ENCODE measurements at places on chromosomes 12 and 14. TPM values are rescaled to one million over a fixed set of nuclear protein-coding genes. Genes with fewer than 3 reads are reported as not detected.

GRCh38 chr12:120902846-120903411 lies 1.2 kb downstream of the SPPL3 start:
- DNase-seq: peak; percentile 39

- DNase-seq: no peak
Observed at GRCh38 chr12:131458048-131458374, 252.9 kb upstream of the SFSWAP start.

The WSCD2 gene
- 1.1 TPM for polyA plus RNA-seq

- DNase-seq: no peak
Observed at GRCh38 chr14:54554401-54554800, 12.5 kb upstream of the SAMD4A start.

- DNase-seq: no peak
Observed at GRCh38 chr14:68666899-68667298, 126.0 kb downstream of the ZFP36L1 start.

GRCh38 chr12:91133871-91134270 lies 22.6 kb upstream of the LUM start:
- no peak for DNase-seq

The GDF11 gene
- polyA plus RNA-seq: 4.5 TPM

DNA sequence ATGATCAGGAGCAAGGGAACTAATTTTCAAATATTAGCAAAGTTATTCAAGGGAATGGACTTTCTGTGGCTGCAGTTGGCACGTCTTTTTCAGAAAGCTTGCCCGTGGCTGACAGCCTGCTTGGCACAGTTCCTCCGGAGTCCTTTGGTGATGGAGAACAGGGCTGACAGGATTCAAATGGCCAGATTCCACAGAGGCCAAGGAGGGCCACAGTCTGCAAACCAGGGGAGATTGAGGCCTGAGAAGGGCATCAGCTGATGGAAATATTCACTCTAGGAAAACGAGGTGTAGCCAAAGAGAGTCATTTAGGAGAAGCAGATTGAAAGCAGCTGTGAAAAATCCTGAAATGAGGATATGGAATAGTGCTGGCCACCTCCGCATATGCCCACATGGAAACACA lies 178.3 kb downstream of the EMP1 start:
- no peak for DNase-seq

- peak; percentile 78 for DNase-seq
Observed at GRCh38 chr14:50667684-50667995, 466 bp downstream of the SAV1 start.

The LYZ gene
- 21.1 TPM for polyA plus RNA-seq

DNA sequence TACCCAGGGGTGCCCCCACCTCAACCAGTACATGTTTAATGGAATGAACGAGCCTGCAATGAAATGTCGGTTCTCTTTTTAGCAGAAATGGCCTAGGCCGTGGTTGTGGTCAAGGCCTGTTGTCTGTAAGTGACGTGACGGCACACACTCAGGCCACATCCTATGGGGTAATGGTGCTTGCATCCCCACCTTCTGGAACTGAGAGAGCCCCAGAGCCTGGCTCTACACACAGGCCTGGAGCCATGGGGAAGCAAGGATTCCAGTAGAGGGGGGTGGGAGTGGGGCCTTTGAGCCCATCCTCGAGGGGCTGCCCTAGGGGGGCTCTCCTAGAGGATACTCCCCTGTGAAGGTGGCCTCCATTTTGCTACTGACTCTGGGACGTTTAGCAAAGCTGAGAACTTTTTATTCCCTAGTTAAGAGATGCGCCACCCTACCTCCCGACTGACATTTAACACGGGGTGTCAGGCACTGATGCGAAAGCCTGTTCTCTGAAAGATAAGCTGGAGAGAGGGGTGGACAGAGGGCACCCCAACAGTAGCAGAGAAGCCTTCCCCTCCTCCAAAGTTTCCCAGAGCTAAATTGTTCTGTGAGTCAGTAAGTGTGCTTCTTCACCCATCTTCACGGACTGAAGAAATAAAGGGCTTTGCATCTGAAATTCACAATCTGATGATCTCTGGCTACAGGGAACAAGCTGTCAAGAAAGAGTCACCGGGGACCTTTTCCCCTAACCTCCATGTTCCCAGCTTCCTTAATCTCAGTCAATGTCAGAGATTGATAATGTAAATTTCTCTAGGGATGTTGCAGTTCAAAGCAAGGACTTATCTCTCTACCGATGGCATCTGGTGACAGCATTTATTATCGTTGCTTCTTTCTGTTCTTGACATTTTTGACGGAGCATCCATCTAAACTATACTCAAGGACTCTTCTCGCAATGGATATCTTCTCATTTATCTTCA lies 6.8 kb downstream of the RIN3 start:
- no peak for DNase-seq

DNA sequence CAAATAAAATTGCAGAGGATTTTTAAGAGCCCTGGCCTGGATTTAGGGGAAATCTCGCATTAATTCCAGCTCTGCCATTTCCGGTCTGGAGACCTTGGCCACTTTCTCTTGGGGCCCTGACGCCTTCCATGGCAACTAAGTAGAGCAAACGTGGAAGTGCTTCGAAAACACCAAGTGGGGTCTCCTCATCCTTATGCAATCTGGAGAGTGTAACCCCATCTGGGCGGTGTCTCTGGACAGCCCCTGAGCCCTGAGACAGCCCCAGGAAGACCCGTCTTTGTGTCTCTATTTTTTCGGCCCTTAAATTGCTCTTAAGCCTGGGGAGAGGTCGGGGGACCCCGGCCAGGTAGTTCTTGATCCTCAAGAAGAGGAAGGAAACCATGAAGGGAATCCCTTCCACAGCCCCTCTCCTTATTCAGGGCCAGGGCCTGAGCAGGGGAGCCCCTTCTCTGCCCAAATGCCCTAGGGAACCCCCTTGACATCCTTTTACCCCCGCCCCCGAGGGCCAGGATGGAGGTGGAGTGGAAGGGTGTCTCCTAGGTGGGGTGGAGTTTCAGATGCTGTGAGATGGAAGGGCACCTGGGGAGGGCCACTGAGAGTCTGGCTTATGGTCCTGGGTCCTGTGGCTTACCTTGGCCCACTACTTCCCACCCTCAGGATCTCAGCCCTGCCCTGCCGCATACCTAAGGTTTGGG lies 17.6 kb upstream of the NR4A1 start:
- peak; percentile 57 for DNase-seq

DNA sequence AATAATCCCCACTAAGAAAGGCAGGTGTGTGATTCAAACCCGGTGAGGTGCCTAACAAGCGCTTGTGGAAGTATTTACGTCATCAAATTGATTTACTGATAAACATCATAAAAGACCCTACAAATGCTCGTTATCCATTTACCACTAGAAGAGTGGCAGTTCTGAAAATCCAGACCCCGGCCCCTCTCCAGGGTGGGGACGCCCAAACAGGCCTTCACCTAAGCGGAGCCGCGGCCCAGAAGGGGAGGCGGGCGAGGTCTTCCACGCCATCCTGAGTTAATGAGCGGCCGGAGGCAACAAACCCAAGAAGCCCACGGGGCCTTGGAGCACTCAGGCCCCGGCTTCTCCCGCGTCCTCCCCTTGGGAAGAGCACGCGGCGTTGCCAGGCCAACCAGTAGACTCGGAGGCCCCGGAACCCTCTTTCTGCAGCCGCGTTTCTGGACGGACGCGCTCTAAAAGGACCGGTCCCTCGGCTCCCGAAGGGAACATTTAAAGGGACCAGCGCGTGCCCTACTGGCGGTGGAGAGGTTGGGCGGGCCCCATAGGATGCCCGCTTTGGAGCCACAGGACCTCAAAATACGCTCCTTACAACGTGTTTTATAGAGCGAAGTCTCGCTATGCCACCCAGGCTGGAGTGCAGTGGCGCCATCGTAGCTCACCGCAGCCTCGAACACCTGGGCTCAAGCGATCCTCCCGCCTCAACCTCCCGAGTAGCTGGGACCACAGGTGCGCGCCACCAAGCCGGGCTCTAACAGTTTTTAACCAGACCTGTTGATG lies 3.5 kb downstream of the PTPN21 start:
- DNase-seq: peak; percentile 56

DNA sequence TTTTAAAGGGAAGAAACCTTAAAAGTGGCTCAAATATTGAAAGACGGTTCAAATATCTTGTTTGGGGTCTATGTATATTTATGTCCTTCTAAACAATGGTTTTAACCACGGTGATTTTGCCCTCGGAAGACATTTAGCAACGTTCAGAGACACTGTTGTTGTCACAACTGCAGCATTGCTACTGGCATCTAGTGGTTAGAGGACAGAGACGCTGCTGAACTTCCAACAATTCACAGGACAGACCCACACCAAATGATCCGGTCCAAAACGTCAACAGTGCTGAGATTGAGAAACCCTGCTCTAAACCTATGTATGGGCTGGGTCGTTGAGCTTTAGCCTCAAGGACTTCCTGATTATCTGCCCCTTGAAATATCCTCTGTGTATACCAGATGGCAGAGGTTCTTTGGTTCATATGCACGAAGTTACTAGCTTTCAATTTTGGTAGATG lies 1.7 kb downstream of the ANGEL1 start:
- peak; percentile 36 for DNase-seq

The WNT1 gene
- polyA plus RNA-seq: 0.55 TPM

DNA sequence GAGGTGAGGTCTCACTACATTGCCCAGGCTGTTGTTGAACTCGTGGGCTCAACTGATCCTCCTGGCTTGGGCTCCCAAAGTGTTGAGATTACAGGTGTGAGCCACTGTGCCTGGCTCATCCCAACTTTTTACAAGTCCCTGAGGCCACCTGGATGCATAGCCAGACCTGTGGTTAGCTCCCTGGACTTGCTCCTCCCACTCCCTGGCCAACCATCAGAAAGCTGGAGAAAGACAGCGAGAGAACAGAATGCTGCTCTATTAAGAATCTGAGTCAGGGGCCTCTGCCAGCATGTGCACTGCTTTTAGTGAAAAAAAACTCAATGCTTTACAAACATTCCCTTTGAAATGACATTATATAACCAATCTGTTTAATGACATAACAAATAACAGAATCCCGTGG lies 78.2 kb downstream of the RBM19 start:
- DNase-seq: no peak

- DNase-seq: no peak
Observed at GRCh38 chr12:38053113-38053512, 263.5 kb upstream of the ALG10B start.

DNA sequence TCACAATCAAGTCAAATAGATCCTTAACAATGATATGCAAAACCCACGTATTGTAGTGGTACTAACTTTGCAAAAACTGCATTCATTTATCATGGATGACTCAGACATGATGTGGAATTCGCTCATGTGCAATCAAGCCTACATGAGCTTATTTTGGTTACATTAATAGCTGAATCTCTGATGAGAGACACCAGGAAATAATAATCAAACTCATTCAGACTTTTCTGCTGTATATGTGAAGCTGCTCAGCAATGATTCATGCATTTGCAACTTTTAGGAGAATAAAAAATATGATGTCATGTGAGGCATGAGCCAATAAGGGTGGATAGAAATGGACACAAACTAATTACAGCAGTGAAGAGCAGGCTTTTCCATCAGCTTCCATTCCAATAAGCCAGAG lies 1075.8 kb upstream of the TMEM132C start:
- no peak for DNase-seq

DNA sequence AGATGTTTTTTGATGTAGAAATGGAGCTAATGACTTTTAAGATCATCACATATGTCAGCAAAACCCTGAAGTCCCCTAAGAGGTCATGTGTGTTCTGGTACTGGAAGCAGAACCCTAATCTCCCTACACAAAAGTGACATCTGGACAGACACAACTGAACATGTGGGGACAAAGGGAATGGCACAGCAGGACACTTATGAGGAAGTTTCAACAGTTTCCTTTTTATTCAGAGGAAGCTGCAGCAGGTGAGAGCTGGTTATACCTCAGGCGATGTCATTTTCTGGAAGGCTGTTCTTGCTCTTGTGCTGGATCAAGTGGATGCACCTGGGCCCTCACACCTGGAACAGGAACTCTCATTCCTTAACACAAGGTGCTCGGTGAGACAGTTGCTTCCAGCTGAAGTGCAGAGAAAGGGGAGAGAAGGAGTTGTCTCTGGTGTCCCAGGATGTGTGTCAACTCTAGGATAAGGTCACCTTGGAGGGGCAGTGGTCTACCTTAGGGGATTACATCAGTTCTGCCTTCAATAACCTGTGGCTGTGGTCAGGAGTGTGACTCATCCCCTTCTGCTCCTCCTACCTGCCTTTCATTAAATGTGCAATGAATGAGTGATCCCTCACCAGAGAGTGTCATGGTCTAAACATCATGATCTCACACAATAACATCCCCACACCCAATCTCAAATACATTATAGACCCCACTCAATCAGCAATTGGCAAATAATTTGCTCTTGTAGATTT lies 463.4 kb downstream of the TMEM121 start:
- no peak for DNase-seq

DNA sequence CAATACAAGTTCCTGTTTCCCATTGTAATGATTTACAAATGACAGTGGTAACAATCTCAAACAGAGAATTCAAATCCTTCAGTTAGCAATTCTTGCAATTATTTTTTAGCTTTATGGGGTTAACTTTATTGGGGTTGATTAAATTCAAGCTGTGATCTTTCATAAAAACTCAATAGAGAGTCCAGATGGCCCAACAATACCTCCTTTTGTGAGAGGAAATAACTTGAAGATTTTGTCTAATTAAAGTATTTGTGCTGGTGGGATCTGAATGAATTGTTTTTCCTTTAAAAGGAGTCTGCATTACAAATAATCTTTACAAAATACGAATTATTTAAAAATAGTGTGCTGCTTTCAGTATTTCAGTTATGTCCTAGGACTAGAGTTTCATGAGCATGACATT lies 4.4 kb upstream of the ARHGAP5 start:
- DNase-seq: no peak

DNA sequence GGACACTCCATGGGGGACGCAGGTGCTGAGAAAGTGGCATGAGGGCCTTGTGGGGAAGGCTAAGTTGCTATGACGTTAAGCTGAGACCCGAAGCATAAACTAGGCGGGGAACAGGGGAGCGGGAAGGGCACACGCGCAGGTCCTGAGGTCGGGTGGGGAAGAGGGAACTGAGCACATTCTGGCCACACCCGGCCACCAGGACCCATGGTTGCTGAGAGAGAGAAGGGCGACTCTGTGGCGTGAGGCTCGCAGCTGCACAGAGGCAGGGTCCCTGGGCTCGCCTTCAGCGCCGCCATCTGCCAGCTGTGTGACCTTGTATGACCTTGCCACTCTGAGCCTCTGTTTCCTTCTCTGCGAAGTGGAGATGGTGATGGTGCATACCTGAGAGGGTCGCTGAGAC lies 182.5 kb downstream of the PHETA1 start:
- DNase-seq: no peak

DNA sequence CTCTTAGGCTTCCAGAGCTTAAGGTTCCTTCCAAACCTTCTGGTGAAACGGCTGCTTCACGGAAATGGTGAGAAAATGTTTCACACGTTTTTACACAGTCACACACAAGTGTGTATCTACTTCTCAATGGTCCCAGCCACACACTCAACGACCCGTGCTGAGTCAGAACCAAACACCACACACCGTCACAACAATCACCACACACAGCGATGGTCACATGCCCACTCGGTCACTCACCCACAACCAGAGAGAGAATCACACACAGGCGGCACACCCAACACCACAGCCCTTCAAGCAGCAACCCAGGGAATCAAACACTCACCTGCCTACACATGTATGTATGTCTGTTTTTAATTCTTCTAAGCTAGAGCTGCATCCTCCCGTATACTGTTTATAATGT lies 12.6 kb upstream of the PLEKHD1 start:
- DNase-seq: no peak

GRCh38 chr12:105315130-105315529 lies 15.4 kb upstream of the C12orf75 start:
- DNase-seq: no peak

The TSHR gene
- 0.59 TPM for polyA plus RNA-seq

All from B cell (primary cell).